ENCODE measurements at places on chromosomes 2 and 18. TPM values are rescaled to one million over a fixed set of nuclear protein-coding genes. Genes with fewer than 3 reads are reported as not detected.

- H3K4me1 ChIP-seq, result no peaks in the 10 kb centered on the region
- no peaks in the 10 kb centered on the region for H3K27me3 ChIP-seq
- H3K4me3 ChIP-seq, result no peak overlapping the region
- peak; percentile 78 for DNase-seq
Observed at GRCh38 chr18:22930089-22930713, 2.9 kb upstream of the RBBP8 start.

Gene MEIS1
- 98.4 TPM for total RNA-seq

DNA sequence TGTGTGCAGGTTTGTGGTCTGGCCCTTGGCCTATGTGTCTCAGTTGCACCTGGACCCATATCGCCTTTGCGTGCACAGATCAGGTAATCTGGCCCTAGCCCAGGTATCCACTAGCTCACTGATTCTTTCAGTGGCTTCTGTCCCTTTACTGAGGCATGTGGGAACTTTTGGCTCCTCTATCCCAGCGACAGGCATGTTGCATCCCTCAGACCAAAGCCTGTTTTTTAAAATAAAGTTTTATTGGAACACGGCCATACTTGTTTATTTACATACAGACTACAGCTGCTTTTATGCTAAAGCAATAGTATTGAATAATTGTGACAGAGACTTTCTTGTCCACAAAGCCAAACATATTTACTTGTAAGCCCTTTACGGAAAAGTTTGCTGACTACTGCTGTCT lies 39.9 kb upstream of the UPP2 start:
- no peak overlapping the region for H3K4me3 ChIP-seq
- H3K36me3 ChIP-seq, result no peaks in the 10 kb centered on the region
- no peak for DNase-seq
- H3K27me3 ChIP-seq, result no peaks in the 10 kb centered on the region

- no peaks in the 10 kb centered on the region for H3K27me3 ChIP-seq
- no peaks in the 10 kb centered on the region for H3K36me3 ChIP-seq
- no peak overlapping the region for H3K4me3 ChIP-seq
- peak; percentile 52 for DNase-seq
- peaks cover 37% of the 10 kb centered on the region for H3K4me1 ChIP-seq
- peak overlapping the region; percentile 67 for H3K27ac ChIP-seq
Observed at GRCh38 chr2:120919771-120920453, 184.2 kb downstream of the GLI2 start.

- H3K27me3 ChIP-seq, result no peaks in the 10 kb centered on the region
- no peaks in the 10 kb centered on the region for H3K4me1 ChIP-seq
- H3K27ac ChIP-seq, result no peak overlapping the region
- no peak overlapping the region for H3K4me3 ChIP-seq
- no peaks in the 10 kb centered on the region for H3K36me3 ChIP-seq
- DNase-seq, result no peak
Observed at GRCh38 chr2:1854729-1855547, 110.6 kb upstream of the PXDN start.

GRCh38 chr2:13000664-13001363 lies 284.1 kb downstream of the TRIB2 start:
- H3K36me3 ChIP-seq, result no peaks in the 10 kb centered on the region
- DNase-seq, result no peak
- no peaks in the 10 kb centered on the region for H3K27me3 ChIP-seq
- no peak overlapping the region for H3K27ac ChIP-seq
- H3K4me1 ChIP-seq, result no peaks in the 10 kb centered on the region

DNA sequence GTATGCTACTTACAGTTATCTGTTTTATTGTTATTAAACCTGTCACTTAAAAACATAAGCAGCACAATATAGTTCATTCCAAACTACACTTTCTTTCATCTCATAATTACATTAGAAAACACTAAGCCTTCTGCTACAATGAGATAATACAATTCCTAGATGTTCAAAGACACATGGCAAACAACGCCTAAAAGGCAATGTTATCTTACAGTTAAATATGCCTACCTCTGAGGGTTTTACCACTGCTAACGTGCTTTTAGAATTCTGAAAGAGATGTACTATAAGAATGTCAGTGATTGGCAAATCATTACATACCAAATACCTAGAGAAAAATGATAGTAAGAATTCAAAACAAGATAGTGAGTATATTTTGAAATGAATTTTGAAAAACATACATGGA lies 46.8 kb upstream of the SPOPL start:
- no peak overlapping the region for H3K4me3 ChIP-seq
- no peak for DNase-seq
- no peaks in the 10 kb centered on the region for H3K36me3 ChIP-seq
- no peaks in the 10 kb centered on the region for H3K4me1 ChIP-seq
- H3K27me3 ChIP-seq, result no peaks in the 10 kb centered on the region

- H3K27ac ChIP-seq, result no peak overlapping the region
- H3K36me3 ChIP-seq, result no peaks in the 10 kb centered on the region
- DNase-seq, result no peak
- H3K4me3 ChIP-seq, result no peak overlapping the region
Observed at GRCh38 chr2:32375228-32375892, 18.5 kb downstream of the BIRC6 start.

Gene WNT10A
- 1.6 TPM for total RNA-seq

DNA sequence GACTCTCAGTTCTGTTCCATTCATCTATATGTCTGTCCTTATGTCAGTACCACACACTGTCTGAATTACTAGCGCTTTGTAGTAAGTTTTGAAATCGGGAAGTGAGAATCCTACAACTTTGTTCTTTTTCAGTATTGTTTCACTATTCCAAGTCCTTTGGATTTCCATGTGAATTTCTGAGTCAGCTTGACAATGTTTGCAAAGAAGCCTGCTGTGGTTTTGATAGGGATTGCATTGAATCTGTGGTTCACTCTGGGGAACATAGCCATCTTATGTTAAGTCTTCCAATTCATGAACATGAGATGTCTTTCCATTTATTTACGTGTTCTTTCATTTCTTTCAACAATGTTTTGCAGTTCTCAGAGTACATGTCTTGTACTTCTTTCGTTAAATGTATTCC lies 15.0 kb downstream of the SLC3A1 start:
- H3K27me3 ChIP-seq, result no peaks in the 10 kb centered on the region
- no peak for DNase-seq
- H3K4me1 ChIP-seq, result peaks cover 8% of the 10 kb centered on the region

GRCh38 chr18:77980275-77980674 lies 730.6 kb downstream of the GALR1 start:
- DNase-seq, result no peak
- H3K4me3 ChIP-seq, result no peak overlapping the region
- no peaks in the 10 kb centered on the region for H3K4me1 ChIP-seq
- no peak overlapping the region for H3K27ac ChIP-seq
- no peaks in the 10 kb centered on the region for H3K36me3 ChIP-seq

Gene ALLC
- not detected for total RNA-seq

GRCh38 chr2:95325590-95326432 lies 28.7 kb downstream of the KCNIP3 start:
- no peak overlapping the region for H3K27ac ChIP-seq
- no peaks in the 10 kb centered on the region for H3K36me3 ChIP-seq
- no peak overlapping the region for H3K4me3 ChIP-seq
- no peak for DNase-seq
- H3K27me3 ChIP-seq, result no peaks in the 10 kb centered on the region
- H3K4me1 ChIP-seq, result no peaks in the 10 kb centered on the region

- H3K27ac ChIP-seq, result no peak overlapping the region
- peaks cover 2% of the 10 kb centered on the region for H3K4me1 ChIP-seq
- H3K36me3 ChIP-seq, result no peaks in the 10 kb centered on the region
- H3K27me3 ChIP-seq, result no peaks in the 10 kb centered on the region
Observed at GRCh38 chr2:187054501-187055319, 205.7 kb upstream of the ZSWIM2 start.

- no peak for DNase-seq
- no peaks in the 10 kb centered on the region for H3K27me3 ChIP-seq
- H3K4me3 ChIP-seq, result no peak overlapping the region
Observed at GRCh38 chr18:42437646-42438045, 482.6 kb downstream of the PIK3C3 start.

DNA sequence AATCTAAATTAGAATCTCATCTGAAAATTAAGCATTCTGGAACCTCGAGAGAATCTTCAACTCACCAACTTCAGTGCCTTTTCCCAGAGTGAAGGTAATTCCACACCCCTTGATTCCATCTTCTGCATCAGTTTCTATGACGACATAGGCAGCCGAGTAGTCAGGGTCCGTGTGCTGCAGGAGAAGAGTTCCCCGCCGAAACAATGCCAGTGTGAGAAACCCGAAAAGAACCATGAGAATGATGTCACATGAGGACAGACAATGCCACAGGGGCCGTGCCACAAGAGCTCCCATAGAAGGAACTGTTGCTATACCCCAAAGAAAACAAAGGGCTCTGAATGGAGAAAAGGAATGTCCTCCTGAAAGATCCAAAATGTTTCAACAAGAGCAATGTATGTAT lies 6.0 kb downstream of the ENOSF1 start:
- H3K27me3 ChIP-seq, result no peaks in the 10 kb centered on the region
- no peak for DNase-seq
- H3K36me3 ChIP-seq, result no peaks in the 10 kb centered on the region
- no peak overlapping the region for H3K27ac ChIP-seq
- peaks cover 4% of the 10 kb centered on the region for H3K4me1 ChIP-seq

- H3K4me3 ChIP-seq, result no peak overlapping the region
- H3K4me1 ChIP-seq, result no peaks in the 10 kb centered on the region
- no peaks in the 10 kb centered on the region for H3K27me3 ChIP-seq
- DNase-seq, result no peak
- no peaks in the 10 kb centered on the region for H3K36me3 ChIP-seq
Observed at GRCh38 chr2:205511221-205511620, 171.1 kb upstream of the NRP2 start.

DNA sequence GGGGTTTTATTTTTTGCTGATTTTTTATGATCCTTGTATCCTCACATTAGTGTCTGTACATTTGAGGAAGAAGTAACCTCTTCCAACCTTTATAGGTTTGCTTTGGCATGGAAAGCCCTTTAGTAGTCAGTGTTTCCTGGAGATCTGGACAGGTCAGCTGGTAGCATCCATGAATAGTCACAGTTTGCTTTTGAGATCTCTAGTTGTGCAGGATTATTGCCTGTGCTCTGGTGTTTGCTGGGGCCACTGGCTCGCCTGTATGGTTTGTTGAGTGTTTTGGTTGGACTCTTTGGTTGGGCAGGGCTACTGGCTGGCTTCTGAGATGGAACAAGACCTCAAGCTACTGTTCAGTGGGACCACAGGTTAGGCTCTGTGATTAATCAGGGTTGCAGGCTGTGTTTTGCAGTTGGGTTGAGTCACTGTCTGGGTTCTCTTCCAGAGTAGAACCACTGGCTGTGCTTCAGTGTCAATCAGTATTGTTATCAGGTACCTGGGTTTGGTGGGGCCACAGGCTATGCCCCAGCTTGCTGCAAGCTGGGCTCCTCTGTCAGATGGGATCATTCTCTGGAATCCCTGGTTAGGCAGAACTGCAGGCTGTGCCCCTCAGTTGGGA lies 20.0 kb downstream of the SP140L start:
- no peaks in the 10 kb centered on the region for H3K36me3 ChIP-seq
- no peak for DNase-seq
- H3K27ac ChIP-seq, result no peak overlapping the region
- no peak overlapping the region for H3K4me3 ChIP-seq

Measured in ovary (tissue), 10 donors.